NCI-H1105 (cell line): ENCODE measurements at places on chromosomes 3 and 15.

GRCh38 chr15:75577401-75578172, 1.5 kb downstream of the PTPN9 start:
- no peak for DNase-seq

GRCh38 chr15:70270752-70271111, 173.0 kb upstream of the TLE3 start:
- no peak for DNase-seq

DNA sequence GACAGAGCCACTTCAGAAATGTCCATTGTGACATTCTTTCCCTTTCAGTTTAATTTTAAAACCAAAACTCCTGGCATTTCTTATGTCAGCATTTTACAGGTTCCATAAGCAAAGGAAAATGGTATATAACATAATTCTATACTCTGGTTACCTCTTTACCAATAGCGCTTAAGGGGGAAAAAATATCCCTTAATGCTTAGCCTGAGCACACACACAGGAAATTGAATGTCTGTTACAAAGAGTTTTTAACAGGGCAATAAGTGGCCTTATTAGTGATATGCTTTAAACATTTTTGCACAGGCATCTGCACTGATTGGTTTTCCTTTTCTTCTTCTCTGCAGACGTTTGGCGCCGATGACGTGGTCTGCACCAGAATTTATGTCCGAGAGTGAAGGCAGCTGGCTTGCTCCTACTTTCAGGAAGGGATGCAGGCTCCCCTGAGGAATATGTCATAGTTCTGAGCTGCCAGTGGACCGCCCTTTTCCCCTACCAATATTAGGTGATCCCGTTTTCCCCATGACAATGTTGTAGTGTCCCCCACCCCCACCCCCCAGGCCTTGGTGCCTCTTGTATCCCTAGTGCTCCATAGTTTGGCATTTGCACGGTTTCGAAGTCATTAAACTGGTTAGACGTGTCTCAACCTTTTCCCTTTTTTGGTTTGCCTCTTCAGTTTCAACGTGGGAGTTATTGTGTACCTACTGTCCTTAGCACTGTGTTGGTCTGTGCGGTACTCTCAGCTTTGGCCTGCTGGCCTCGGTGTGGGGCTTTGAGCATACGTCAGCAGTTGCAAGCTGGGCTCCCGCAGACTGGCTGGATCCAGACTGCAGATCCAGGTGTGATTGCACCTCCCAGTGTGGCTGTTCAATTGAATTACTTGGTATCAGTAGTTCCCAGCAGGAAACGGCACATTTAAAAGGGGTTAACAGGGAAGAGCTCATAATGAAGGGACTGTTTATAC, 7.7 kb downstream of the CRABP1 start:
- DNase-seq, result no peak

DNA sequence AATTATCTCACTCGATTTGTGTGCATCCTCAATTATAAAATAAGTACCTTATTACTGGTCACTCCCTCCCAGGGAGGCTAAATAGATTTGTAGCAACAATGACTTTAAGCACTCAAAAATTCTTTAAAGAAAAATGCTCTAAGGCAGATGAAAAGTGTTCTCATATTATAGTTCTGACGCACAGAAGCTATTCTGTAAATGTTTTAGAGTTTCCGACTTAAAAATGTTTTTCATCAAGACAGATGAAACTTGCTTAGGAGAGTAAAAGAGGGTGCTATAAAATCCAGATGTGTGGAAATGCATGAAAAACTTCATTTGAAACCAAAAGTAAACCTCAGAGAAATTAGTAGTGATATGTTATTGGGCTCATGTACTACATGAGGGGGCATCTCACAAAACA, 398.4 kb upstream of the KCNMB2 start:
- no peak for DNase-seq

GRCh38 chr3:58198804-58199203, 12.0 kb downstream of the DNASE1L3 start:
- DNase-seq, result no peak
